ENCODE measurements at places on chromosomes 6 and 20. TPM values are rescaled to one million over a fixed set of nuclear protein-coding genes. Genes with fewer than 3 reads are reported as not detected.
A peak's percentile ranks its signal among the peaks of the same experiment; 100 is the strongest.

- H3K27ac ChIP-seq: no peak overlapping the region
- no peaks in the 10 kb centered on the region for H3K27me3 ChIP-seq
- H3K4me3 ChIP-seq: no peak overlapping the region
- H3K36me3 ChIP-seq: no peaks in the 10 kb centered on the region
- DNase-seq: no peak
Observed at GRCh38 chr20:4513720-4514119, 208.0 kb upstream of the PRND start.

GRCh38 chr20:53937339-53937741, 133.1 kb downstream of the BCAS1 start:
- H3K4me3 ChIP-seq: no peak overlapping the region
- H3K27me3 ChIP-seq: no peaks in the 10 kb centered on the region

DNA sequence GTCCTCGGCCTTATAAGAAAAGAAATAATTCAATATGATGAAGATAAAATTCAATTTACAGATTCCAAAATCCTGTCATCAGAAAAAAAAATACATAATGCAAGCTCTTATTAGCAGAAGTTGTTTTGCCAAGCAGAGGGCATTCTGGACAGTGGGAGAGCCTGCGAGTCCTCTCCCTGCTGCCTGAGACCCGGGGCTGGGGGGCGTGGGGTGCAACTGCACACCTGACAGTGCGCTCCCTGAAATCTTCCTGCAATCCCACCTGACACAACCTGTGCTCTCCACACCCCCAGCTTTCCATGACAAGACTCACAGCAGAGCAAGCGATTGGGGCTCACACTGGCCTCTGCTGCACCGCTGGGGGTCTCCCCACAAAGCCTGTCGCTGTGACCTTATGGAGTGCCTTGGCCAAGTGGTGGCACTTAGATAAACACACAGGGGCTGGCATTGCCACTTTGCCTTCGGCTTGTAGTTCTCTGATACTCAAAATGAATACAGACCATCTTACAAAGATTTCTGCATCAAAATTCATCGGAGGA, 130.3 kb upstream of the PDE10A start:
- DNase-seq: no peak
- H3K36me3 ChIP-seq: no peaks in the 10 kb centered on the region
- no peaks in the 10 kb centered on the region for H3K4me1 ChIP-seq
- H3K27ac ChIP-seq: no peak overlapping the region

DNA sequence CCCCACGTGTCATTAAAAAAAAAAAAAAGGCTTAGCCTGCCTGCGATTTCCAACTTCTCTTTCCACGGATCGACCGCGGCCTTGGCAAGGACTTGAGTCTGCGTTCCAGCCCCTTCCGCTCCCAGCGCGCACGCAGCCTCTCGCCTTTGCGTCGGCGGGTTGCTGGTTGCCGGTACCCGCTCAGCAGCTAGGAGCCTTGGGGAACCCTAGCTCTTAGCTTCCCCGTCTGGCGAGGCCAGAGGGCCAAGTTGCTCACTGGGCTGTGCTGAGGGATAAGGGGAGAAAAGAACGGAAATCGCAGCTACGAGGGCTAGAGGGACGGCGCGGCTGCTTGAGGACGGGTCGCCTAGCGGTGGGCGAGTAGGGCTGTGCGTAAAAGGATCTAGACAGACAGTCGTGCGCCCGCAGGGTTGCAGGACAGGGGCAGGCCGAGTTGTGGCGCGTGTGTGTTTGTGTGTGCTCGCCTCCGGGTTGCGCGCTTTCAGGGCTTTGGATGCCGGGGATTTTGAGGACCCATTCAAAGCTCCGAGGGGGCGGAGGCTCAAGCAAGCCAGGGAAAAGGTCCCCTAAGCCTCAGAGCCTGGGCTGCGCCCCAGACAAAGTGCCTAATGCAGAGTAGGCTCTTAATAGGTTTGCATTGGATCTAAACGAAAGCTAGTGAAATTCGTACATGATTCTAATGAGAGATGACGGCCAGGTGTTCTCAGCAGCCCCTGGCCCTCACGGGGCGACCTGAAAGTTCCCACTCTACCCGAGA, 40.5 kb upstream of the OSTM1 start:
- no peaks in the 10 kb centered on the region for H3K27me3 ChIP-seq
- DNase-seq: peak; percentile 32
- peaks cover 18% of the 10 kb centered on the region for H3K4me1 ChIP-seq

- H3K36me3 ChIP-seq: no peaks in the 10 kb centered on the region
- DNase-seq: no peak
- no peak overlapping the region for H3K4me3 ChIP-seq
- no peaks in the 10 kb centered on the region for H3K4me1 ChIP-seq
- no peak overlapping the region for H3K27ac ChIP-seq
Observed at GRCh38 chr20:2946988-2947961, 74.0 kb downstream of the PTPRA start.

- H3K4me1 ChIP-seq: no peaks in the 10 kb centered on the region
- no peak overlapping the region for H3K27ac ChIP-seq
- no peak for DNase-seq
- H3K36me3 ChIP-seq: no peaks in the 10 kb centered on the region
Observed at GRCh38 chr6:44622956-44623355, 235.4 kb downstream of the CDC5L start.

DNA sequence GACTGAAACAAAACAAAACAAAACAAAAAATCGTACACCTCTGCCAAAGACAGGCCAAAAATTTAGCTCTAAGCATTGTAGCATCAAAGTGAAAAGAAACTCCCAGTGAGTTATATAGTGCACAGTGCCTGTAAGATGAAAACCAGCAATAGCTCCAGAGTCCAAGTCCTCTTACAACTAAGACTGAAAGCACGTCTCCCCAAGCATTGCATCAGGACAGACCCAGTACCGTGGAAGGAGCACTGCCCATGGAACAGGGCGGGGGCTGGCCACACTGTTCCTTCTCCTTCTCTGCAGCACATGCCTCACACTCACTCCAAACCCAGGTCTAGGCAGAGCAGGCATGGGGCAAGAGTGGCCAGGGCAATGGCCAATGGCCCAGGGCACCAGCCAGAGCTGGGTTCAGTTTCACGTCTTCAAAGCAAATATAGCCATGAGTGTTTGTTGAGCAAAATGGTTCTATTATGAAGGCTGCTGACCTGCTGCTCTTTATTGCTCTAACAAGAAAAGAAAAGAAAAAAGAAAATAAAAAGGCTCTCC, 72.2 kb upstream of the PBOV1 start:
- no peak overlapping the region for H3K27ac ChIP-seq
- no peak for DNase-seq
- no peaks in the 10 kb centered on the region for H3K36me3 ChIP-seq
- H3K4me3 ChIP-seq: no peak overlapping the region
- no peaks in the 10 kb centered on the region for H3K4me1 ChIP-seq
- H3K27me3 ChIP-seq: no peaks in the 10 kb centered on the region

- no peak for DNase-seq
- no peaks in the 10 kb centered on the region for H3K36me3 ChIP-seq
- no peaks in the 10 kb centered on the region for H3K27me3 ChIP-seq
- no peak overlapping the region for H3K27ac ChIP-seq
Observed at GRCh38 chr20:38975539-38976120, 13.5 kb downstream of the DHX35 start.

DNA sequence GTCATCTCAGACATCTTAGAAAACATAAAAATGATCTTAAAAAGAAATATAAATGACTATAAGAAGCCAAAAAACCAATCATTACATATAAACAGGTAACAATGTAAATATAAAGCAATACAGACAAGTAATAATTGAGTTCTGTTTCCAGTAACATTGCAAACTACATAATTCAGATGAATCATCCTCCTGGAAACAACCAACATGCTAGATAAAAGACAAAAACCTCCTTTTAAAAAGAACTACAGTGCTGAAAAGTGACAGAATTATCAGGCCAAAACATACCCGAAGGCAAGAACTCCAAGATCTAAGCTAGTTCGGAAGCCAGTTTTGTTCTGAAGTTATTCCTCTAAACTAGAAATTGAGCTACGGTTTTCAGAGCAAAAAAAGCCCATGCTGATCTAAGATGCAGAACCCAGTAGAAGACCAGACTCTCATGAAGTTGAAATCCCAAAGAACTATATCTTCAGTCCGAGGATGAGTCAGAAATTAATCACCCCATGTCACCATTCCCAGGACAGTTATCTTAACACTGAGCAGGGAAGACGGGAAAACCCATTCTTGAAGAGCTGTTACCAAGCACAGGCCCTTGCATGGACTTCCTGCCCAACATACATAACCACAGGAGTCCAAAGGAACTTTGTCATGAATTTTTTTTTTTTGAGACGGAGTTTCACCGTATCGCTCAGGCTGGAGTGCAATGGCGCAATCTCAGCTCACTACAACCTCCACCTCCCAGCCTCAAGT, 9.8 kb downstream of the PGM3 start:
- no peak for DNase-seq
- H3K27me3 ChIP-seq: no peaks in the 10 kb centered on the region
- no peaks in the 10 kb centered on the region for H3K36me3 ChIP-seq
- no peak overlapping the region for H3K4me3 ChIP-seq
- no peak overlapping the region for H3K27ac ChIP-seq

PBX2 gene
- 110 TPM for total RNA-seq

ADTRP gene
- total RNA-seq: not detected

NKAIN4 gene
- total RNA-seq: not detected
